NCI-H1092 treated with DMSO at 0.1 percent for 48 hours (cell line): ENCODE measurements at places on chromosomes 2 and 18.
A peak's percentile ranks its signal among the peaks of the same experiment; 100 is the strongest.

DNA sequence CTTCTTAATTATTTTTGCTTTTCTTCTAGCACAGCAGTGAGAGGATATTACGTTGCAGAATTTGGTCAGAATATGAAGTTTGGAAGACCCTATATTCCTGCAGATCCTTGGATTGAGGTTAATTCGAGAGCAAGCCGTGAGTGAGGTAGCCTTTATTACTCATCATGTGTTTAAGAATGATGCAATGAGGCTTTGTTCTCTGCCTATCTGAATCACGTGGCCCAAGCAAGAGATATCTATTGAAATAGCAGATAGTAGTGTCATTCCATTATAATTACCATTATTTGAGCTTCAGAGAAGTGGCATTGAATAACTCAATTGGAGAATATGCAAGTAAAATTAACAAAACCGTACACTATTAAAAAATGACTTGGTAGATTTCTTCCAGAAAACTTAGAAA lies 641.1 kb downstream of the TMEM182 start:
- no peak for DNase-seq

GRCh38 chr2:147433822-147434221 lies 411.0 kb upstream of the ACVR2A start:
- no peak for DNase-seq

- no peak for DNase-seq
Measured at GRCh38 chr18:8912348-8913326, 189.9 kb upstream of the NDUFV2 start.

- DNase-seq: no peak
Measured at GRCh38 chr18:7879717-7880116, 312.6 kb downstream of the PTPRM start.

DNA sequence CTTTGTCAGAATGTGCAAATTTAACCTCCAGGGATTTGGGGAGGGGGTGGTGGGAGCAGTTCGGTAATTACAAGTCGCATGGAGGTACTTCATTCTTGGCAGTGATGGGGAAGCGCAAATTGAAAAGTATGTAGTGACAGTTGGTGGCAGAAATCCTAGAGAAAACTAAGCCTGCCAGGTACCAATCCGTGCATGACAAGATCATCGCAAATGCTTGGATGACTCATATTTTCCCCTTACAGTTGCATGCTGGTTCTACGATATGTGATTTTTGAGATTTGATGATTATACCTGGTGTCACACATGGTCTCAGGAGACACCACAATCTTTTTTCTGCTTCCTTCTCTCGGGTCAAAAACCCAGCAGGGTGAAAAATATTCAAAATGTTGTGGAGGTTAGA lies 479.7 kb upstream of the ID2 start:
- peak; percentile 45 for DNase-seq

DNA sequence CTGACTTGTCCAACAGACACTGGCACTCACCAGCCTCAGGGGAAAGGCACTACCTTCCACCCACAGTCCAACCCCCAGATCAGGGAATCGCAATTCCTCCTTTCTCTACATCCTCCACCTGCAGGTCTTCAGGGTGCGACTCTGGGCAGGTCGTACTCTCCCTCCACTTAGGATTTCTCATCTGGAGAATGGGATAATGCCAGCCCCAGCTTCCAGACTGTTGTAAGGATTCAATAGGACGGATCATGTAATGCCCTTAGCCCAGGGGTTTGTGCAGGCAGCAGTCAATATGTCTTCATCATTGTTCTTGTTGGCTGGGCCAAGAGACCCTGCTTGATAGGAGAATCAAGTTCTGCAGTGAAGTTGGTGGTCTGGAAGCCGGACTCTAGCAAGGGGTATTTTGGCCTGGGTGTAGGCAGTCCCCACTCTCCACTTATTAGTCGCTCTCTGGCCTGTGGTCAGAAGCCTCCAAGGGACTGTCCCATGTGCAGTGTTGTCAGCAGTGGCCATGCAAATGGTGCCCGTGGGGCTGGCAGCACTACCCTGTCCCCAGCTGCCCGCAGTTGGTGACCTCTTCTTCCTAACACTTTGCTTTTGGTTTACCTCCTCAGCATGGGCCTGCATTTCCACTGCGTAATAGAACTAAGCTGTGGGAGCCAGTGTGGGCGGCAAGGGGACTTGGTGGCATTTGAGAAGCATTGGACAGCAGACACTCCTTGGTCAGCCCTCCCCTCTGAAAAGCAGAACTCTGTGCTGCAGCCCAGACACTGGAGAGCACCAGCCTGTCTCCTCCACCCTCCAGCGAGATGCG lies 172.4 kb upstream of the HS6ST1 start:
- no peak for DNase-seq

DNA sequence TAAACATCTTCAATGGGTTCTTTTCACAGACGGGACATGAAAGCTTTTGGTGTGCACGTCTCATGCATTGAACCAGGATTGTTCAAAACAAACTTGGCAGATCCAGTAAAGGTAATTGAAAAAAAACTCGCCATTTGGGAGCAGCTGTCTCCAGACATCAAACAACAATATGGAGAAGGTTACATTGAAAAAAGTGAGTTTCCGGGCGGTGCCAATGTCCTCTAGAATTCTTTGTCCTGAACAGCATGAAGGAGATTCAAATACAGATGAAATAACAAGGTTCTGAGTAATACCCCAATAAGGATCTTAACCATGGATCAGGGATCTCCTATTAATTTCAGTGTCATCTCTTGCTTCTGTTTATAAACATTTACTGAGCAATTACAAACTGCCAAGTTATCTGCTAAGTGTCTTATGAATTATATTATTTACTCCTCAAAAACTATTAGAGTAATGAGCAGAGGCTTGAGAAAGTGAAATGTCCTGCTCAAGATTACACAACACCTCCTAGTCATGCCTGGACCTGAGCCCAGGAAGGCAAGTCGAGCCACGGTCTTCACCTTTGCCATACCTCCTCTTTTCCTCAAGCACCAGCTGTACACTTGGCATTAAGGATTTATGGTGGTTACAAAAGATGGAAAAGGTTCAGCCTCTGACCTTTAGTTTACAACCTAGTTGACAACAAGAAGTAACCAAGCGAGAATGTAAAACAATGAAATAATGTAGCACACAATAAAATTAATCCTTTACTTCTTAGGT lies 22.6 kb downstream of the DHRS9 start:
- no peak for DNase-seq

DNA sequence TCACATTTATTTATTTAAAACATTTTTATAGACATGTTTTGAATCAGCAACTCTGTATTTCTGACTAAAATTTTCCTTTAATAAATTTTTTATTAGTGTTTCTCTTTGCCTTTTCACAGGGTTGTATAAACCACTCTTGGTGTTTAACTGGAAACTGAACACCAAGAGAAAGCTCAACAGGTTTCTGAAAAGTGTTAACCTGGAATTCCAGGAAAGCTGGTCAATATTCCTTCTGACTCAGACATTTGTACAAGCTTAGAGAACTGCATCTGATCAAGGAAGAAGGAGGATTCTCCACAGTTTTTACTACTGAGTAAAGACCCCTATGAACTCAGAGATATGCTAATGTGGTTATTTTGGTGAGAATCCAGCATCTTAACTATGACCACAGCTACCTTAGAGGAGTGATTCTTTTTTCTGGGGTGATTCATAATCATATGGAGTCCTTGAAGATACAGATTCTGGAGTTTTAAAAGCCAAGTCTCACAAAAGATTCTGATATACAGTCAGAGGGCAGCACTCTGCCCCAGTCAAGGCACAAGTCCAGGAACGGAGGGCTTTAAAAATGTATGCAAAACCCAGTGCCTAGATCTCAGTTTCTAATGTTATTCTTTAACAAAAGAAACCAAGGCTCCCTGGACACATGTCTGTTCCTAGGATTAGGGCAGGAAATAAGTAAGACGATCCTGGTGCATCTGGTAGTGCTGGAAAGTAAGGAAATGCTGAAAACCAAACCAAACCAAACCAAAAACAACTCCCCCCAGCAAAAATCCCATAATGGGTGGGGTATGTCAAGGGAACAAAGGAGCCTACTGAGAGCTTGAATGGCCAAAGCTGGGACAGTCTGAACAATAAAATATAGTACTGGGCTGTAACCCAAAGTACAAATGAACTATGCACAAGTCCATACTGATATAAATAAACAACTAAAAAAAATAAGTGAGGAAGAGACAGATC lies 85.1 kb upstream of the FZD5 start:
- no peak for DNase-seq

DNA sequence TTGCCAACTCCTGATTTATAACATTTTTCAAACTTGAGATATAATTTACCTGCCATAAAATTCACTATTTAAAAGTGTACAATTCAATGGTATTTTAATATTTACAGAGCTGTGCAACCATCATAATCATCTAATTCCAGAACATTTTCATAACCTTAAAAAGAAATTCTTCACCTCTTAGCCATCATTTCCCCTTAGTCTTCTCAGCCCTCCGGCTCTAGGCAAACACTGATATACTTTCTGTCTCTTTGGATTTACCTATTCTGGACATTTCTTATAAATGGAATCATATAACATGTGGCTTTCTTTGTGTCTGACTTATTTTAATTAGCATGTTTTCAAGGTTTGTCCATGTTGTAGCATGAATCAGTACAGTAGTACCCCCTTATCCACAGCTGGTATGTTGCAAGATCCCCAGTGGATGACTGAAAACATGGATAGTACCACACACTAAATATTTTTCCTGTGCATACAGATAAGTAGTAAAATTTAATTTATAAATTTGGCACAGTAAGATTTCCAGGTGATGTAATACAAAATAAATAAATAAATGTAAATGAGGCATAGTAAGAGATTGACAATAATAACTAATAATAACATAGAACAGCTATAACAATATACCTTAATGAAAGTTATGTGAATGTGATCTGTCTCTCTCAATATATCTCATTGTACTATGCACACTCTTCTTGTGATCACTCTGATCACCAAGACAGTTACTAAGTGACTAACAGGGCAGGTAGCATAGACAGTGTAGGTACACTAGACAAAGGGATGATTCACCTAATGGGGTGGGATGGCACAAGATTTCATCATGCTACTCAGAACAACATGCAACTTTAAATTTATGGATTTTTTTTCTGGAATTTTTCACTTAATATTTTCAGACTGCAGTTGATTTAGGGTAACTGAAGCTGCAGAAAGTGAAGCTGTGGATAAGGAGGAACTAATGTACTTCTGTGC lies 73.1 kb downstream of the RAB3GAP1 start:
- DNase-seq: no peak

DNA sequence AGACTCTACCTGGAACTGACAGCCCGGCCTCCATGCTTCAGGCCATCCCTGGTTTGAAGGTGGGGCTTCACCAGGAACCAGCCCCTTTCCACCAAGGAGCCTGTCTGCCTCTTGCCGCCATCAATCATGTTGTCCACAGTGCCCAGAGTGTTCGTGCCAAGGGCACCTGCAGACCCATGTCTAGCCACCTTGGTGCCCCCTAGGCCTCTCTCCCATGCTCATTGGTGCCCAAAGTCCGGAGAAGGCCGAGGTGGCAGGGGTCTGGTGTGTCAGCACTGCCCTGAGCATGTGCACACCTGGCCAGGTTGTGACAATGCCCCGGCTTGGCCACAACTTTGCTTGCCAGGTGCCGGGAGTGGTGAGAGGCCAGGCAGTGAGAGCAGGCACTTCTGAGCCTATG lies 114.8 kb downstream of the COPS8 start:
- DNase-seq: no peak

- DNase-seq: no peak
Measured at GRCh38 chr2:205665791-205666190, 16.5 kb upstream of the NRP2 start.
